ENCODE measurements at places on chromosomes 7 and 10.
A peak's percentile ranks its signal among the peaks of the same experiment; 100 is the strongest.

DNA sequence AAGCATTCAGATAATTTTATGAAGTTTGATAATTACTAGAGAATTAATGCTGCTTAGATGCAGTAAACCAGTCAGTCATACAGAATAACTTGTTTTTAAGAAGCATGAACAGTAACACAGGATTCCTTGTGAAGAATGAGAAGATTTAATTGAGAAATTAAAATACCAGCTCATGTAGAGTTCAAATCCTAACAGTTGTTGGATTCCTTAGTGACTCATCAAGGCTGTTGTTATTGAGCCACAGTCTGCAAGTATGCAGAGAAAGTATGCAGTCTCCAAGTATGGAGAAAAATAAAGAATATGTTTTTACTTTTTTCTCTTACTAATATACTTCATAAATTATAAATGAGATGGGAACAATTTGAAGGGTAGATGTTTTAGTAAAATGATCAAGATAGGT is 30.2 kb upstream of the CYP26C1 start:
- no peak for DNase-seq

DNA sequence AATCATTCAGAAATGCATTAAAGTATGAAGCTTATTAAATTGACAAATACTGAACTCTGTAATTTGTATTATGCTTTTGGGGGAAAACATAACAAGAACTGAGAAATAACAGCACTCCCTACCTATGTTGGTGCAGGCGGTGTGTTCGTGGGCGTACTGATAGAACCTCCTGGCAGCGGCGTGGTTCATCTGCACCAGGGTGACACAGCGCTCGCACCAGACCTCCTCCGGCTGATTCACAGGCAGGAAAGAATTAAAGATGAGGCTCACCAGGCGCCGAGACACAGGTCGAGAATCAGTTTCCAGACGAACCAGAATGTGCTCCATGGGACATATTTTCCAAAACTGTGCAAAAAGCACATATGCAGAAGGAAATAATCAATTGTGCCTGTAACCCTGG is 40.2 kb downstream of the NCAPG2 start:
- DNase-seq = no peak

GRCh38 chr10:31320550-31321211 is 1.7 kb downstream of the ZEB1 start:
- no peak for DNase-seq

GRCh38 chr10:22945934-22946673 is 18.3 kb downstream of the ARMC3 start:
- DNase-seq = no peak

- DNase-seq = peak; percentile 52
Observed at GRCh38 chr10:34884272-34884952, 69.3 kb upstream of the PARD3 start.

- peak; percentile 89 for DNase-seq
Observed at GRCh38 chr10:33273295-33274002, 61.0 kb downstream of the NRP1 start.
